GM12864 (cell line): ENCODE measurements at places on chromosomes 7 and 10.

DNA sequence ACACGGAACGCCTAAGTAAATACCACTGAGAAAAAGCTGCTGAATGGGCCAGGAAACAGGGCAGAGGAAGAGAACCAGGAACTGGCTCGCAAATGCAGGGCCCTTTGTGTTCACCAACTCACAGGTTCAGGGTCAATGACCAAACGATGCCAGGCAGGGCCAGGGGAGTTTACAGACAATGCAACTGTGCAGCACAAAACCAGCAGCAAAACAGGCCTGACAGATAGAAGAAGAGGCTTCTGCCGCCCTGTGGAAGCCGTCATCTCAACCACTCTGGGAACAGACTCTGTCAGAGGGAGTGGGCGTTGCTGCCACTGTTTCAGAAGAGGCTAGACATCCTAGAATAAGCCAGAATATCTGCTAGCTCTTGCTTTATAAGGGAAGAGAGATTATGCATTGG lies 117.9 kb downstream of the KMT2E start:
- no peak for DNase-seq

GRCh38 chr7:520503-521161 lies 986 bp upstream of the PDGFA start:
- DNase-seq: no peak

- DNase-seq: no peak
Measured at GRCh38 chr7:128909625-128910568, 612 bp downstream of the KCP start.

DNA sequence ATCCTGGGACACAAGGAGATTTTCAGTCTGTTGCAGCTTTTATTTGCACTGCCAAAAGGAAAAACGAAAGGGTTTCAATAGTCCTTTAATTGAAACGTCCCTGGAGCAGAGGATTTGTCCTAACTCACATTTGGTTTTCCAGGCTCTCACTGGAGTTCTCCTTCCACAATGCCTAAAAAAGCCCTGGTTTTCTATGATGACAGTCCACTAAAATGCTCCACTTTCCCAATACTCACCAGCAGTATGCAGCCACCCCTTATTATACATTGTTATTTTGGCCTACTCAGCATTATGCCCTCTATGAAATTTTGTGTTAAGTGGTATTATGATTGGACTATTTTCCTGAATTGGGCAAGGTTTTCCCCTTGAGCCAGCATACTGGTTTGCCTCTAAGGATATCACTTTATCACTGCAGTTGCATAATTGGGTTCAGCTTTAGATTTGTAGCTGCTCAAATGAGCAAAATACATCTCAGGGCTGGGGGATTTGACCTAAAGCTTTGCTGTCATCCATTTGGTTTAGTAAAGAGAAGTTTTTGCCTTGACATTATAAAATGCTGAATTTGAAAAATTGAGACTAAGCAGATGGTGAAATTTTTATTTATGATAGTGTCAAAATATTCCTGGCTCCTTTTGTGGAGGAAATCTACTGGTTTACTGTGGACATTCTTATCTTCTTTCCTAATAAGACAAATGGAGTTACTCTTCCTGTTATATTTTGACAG lies 239.2 kb downstream of the RNLS start:
- no peak for DNase-seq

DNA sequence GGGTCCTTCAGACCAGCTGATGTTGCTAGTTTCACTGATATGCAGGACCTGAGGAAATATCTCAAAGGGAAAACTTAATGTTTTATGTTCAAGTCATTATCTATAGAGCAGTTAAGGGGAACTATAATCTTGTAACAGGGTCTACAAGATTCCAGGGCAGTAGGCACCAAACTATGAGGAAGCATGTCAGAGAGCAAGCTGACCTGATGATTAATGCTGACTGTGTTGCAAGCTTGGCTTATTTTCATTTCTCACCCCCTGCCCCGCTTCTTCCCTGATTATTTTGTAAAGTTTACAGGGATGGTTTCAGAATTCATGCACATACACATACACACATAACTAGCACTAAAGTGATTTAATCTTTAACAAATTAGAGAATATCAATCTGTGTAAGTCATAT lies 84.3 kb upstream of the CACNA2D1 start:
- DNase-seq: no peak

DNA sequence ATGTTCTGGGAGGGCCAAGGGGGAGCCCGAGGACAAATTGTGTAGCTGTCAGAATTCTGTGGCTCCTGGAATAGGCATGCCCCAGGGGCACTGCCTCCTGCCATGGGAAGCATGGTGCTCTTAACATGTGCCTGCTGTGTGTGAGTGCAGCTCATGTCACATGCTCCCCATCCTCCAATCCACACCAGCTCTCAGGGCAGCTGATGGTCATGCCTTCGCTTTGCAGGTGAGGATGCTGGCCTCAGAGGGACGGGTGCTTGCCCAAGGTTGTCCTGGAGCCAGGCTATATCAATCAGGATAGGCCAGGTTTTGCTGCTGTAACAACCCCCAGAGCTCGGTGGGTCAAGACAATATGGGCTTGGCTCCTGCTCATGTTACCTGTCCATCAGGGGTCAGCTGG lies 303.4 kb downstream of the RPS24 start:
- no peak for DNase-seq

DNA sequence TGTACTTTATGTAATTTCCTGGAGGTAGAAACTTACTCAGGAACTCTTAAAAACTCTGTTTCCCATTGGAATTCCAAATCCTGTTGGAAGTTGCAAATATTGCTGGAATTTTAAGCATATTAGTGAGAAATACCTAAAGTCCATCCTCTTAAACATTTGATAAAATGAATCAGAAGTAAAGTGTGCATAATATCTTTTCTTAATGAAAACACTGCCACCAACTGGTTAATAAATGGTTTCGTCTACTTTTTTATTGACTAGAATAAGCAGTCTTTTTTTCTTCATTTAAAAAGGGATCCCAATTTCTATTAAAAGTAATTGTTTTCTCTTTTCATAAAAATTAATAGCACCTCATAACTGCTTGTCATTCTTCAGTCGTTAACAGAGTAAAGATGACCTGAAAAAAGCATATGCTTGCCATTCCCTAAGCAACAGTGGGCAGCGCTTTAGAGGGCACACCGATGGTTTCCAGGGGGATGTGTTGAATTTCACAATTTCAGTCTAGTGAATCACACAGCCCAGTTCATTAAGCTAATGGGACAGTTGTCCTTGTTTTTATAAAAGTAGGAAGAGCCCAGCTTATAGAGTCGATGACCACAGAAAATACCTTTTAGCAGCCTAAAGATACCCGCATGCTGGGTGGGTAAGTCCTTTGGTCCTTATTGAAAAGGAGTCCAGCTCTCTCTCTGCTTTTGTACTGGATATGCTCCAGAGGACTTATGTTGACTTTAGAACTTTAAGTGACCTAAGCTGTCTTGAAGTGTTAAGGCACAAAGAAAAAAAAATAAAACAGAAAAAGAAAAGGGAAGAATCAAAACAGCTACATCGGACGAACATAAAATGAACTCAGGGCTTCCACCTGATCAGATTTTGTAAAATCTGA lies 28.5 kb downstream of the NPS start:
- no peak for DNase-seq

DNA sequence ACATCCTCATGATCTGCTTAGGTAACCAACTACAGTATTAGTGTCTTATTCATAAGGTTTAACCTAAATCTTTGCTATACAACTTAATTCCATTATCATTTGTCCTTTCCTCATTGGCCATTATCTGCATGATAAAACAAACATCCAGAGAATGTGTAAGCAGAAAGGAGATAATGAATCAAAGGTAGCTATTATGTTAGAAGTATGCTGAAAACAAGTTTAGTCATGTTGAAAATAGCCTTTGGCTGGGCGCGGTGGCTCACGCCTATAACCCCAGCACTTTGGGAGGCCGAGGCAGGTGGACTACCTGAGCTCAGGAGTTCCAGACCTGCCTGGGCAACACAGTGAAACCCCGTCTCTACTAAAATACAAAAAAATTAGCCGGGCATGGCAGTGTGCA lies 78.2 kb downstream of the NT5C2 start:
- DNase-seq: no peak

- no peak for DNase-seq
Measured at GRCh38 chr7:107021600-107021999, 22.9 kb upstream of the PRKAR2B start.

GRCh38 chr7:42907316-42907715 lies 4.6 kb downstream of the C7orf25 start:
- DNase-seq: no peak

DNA sequence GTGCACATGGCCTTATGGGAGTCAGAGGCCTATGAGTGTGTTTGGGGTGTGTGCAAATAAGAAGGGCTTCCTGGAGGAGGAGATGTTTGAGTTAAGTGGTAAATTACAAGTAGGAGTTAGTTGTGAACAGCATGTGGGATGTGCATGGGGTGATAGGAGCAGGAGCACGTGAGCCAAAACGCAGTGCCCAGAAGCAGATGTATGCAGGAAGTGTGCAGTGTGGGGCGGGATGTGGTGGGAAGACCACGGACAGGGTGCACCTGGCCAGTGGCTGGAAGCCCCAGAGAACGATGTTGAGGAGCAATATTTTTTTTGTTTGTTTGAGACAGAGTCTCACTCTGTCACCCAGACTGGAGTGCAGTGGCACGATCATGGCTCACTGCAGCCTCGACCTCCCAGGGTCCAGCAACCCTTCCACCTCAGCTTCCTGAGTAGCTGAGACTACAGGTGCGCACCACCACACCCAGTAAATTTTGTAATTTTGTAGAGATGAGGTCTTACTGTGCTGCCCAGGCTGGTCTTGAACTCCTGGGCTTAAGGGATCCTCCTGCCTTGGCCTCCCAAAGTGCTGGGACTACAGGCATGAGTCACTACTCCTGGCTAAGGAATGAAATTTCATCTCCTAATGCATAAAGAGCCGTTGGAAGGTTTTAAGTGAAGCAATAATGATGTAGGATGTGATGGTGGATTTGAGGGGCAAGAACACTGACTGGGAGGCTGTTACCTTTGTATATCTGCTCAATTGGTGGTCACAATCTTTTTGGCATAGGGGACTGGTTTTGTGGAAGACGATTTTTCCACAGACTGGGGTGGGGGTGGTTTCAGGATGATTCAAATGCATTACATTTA lies 78.4 kb downstream of the LYZL2 start:
- no peak for DNase-seq

DNA sequence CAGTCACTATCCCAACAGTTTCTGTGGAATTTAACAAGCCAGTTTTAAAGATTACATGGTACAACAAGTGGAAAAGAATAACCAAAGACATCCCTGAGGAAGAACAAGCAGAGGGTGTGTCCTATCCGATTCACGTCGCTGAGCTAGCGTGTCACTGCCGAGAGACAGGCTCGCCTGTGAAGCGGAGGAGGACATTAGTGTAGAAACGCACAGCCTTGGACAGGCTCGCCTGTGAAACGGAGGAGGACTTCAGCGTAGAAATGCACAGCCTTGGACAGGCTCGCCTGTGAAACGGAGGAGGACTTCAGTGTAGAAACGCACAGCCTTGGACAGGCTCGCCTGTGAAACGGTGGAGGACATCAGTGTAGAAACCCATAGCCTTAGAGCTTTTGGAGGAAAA lies 52.7 kb upstream of the INPP5A start:
- DNase-seq: no peak

- no peak for DNase-seq
Measured at GRCh38 chr7:27062946-27063345, 32.9 kb downstream of the HOXA1 start.

- DNase-seq: no peak
Measured at GRCh38 chr10:117955176-117955575, 91.6 kb downstream of the RAB11FIP2 start.

- no peak for DNase-seq
Measured at GRCh38 chr7:3301449-3301731, 338 bp downstream of the SDK1 start.

DNA sequence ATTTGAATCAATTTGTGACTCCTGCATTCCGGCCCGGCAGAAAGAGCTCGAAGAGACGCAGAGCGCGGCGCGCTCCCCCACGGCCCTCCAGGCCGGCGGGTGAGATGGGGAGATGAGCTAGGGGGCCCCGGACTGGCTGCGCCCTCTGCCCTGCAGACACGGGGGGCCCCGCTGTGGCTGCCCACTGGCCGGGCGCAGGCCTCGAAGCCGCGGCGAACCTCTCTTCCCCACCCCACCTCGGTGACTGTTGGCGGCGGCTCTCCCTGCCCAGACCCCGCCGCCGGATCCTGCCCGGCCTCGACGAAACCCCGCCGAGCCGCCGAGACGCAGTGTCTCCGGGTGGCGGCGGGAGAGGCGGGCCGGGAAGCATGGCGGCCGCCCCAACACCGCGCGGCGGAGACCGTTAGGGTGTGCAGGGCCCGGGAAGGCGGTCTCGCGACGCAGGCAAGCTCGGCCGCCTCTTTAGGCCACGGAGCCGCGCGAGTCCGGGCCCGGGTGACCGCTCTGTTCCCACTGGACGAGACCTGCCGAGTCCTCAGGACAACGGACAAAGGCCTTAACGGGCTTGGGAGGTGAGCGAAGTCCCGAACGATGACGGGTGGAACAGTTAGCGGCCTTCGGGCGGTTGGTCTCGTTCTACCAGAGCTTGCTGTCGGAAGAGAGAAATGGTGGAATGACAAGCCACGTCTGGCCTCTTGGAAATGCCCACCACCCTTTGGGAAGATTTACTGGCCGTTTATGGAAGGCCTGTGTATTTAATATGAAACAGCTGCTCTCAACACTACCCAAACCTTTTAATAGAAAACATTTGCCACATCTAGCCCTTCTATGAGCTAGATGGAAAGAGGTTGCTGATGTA lies 24.3 kb downstream of the NUP42 start:
- no peak for DNase-seq

GRCh38 chr10:57992321-57993077 lies 275.2 kb downstream of the IPMK start:
- no peak for DNase-seq

- no peak for DNase-seq
Measured at GRCh38 chr7:128167042-128167701, 73.9 kb upstream of the LEP start.

DNA sequence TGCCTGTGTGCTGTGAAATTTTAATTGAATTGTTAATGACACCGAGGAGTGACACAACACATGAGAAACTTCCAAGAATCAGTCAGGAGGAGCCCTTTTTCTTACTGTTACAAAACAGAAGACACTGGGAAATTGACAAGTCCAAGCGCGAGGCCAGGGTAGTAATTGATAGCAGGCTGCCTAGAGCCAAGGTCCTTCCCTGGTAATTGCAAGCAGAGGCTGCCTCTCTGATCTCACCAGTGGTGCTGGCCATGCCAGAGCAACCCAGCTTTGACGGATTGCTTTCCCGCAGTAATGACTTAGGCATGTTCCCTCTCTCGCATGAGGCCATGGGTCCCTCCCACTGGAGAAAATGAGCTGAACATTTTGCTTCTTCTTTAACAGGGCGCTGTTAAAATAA lies 111.5 kb downstream of the LRMDA start:
- DNase-seq: no peak

DNA sequence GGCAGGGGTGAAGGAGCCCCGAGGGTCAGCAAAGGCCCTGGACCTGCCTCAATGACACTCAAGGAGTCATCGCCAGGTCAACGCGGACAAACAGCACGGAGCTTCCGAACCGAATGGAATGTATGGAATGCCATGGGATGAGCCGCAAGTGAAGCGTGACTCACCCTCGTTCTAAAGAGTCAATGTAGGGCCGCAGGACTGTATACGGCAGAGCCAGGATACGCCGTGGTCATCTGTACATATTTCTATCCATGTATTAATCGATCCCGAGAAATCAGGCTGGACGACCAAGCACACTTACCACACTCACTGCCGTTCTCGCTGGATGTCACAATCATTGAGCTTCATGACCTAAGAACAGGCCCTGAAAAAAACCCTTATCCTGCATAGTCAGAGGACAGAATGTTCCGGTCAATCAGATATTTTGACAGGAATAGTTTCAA lies 4.3 kb downstream of the SNX8 start:
- DNase-seq: no peak

GRCh38 chr7:25238066-25238725 lies 9.9 kb upstream of the NPVF start:
- DNase-seq: no peak

GRCh38 chr10:71202314-71202713 lies 10.1 kb upstream of the UNC5B start:
- DNase-seq: no peak
